Sciatic nerve (tissue), 2 donors: ENCODE measurements at places on chromosomes 2 and 18.

DNA sequence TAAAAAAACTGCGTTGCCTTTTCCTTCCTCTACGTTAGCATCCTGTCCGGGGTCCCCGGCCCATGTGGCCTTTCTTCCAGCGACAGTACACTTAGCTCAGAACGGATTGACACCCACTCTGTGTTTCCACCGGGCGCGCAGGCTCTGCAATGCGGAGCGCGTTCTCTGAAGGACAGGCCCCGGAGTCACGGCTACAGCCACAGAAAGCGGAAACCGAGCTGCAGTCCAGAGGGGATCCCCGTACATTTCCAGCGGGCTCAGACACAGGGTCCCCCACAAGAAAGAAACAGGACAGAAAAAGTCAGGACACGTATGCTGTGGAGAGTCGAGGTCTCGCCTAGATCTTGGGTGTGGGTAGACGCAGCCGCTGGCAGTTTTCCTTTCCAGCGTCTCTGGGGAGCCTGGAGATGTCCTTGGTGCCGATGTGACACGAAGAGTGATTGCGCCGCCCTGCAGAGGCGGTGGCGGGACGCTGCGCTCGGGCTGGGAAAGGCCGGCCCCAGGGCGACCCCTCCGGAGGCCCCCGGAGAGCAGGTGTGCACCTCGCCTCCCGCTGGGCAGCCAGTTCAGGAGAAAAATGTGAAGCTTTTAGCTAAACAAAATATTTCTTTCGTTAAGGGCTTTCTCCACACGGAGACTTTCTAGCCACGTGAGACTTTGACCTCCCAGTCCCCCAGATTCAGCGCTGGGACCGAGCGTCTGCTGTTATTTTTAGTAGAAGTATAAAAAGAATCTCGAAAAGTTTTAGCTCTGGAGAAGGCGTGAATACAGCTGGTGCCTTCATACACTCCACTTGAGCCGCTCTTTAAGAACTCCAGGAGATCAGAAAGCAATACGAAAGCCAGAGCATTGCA lies 1.3 kb upstream of the ACKR3 start:
- peak; percentile 78 for DNase-seq

DNA sequence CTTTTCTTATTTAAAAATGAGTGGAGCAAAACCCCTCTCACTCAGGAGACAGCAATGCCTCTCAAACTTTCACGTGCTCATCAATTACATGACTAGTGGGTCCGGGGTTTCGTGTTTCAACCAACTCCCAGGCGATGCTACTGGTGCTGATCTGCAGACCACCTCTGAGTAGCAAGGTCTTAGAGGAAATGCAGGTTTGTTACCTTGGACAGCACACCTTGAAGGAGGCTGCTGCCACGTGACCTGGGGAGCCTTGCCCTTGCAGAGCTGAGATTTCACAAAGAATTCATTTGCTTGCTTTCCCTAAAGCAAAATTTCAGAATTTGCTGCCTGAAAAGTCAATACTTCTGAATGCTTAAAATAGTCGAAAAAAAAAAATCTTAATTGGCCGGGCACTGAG lies 32.4 kb downstream of the SMIM21 start:
- no peak for DNase-seq

DNA sequence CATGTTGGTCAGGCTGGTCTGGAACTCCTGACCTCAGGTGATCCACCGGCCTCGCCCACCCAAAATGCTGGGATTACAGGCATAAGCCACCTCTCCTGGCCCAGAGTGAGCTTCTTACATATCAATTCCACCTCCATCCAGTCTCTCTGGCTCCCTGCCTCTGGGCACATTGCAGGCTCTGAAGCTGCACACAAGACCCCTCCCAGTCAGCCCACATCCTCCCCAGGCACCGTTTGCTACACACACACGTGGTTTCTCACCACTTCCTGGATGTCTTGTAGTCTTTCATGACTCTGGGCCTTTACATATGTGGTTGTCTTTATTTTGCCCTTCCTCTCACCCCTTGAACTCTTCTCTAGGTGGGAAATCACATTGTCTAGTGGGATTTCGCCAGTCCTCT lies 64.0 kb upstream of the CABLES1 start:
- peak; percentile 61 for DNase-seq

- no peak for DNase-seq
Observed at GRCh38 chr2:147365622-147366021, 479.2 kb upstream of the ACVR2A start.

- no peak for DNase-seq
Observed at GRCh38 chr18:23740105-23740830, 51.0 kb downstream of the LAMA3 start.

DNA sequence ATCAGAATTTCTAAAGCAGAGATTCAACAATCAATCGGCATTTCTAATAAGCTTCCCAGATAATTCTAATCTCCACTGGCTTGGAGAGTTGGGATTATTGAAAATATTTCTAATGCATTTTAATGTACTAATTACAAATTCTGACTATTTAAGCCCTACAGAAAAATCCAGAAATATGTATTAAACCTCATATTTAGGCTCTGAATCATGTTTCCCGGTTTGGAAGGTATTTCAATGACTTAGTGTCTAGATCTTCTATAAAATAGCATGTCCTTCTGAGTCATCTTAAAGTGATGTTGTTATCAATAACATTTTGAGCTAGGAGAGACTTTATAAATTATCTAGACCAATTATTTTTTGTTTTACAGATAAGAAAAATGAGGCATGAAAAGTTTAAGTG lies 258.8 kb upstream of the NRXN1 start:
- no peak for DNase-seq

- DNase-seq: no peak
Observed at GRCh38 chr2:227204452-227204851, 40.0 kb downstream of the COL4A3 start.

GRCh38 chr2:121947674-121948073 lies 192.2 kb downstream of the TSN start:
- DNase-seq: no peak

GRCh38 chr18:23077493-23078256 lies 57.6 kb upstream of the CABLES1 start:
- DNase-seq: no peak

GRCh38 chr2:218028562-218029348 lies 26.0 kb upstream of the TNS1 start:
- no peak for DNase-seq

GRCh38 chr2:240919786-240920782 lies 13.9 kb downstream of the CROCC2 start:
- DNase-seq: peak; percentile 58

GRCh38 chr2:219038600-219038999 lies 2.7 kb downstream of the CFAP65 start:
- DNase-seq: no peak

- DNase-seq: no peak
Observed at GRCh38 chr2:228040995-228041394, 140.5 kb downstream of the SPHKAP start.

DNA sequence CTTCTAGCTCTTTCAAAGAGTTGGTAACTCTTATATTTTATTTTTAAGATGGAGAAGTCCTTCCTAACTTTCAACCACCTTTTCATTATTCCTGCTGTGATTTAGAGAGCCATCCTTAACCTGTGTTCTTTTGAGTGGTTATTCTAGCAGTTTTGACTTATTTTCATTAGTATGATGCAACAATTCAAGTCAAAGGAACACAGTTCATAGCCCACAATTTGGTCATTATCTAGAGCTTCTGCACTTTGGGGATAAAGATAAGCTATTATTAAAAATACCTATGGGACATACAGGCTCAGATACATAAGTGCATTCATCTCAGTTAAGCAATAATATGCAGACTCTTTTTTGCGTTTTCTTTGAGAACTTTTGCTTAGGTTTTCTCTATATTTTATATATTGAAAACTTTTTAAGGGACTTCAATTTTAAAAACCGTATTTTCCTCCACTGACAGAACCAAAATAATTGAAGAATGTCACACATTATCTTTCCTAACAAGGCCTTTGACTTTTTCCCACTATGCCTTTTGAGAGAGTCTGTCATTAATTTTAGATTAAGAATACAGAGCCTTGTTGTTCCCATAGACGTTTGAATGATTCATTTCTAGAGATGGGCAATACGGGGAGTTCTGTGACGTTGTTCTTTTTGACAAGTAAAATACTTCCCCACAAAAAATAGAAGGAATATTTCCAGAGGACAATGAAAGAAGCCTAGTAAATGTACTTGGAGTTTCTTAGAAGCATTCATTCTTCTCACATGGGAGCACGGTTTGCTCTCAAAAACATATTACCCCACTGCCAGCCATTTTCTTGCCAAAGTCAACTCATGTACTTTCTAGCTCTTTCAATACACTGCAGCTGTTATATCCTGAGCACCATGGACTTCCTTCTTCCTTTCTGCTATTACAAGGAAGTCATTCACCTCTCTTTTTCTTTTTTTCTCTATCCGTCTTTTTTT lies 42.9 kb upstream of the RASGRP3 start:
- DNase-seq: no peak

- no peak for DNase-seq
Observed at GRCh38 chr2:37350034-37350433, 5.6 kb downstream of the QPCT start.

DNA sequence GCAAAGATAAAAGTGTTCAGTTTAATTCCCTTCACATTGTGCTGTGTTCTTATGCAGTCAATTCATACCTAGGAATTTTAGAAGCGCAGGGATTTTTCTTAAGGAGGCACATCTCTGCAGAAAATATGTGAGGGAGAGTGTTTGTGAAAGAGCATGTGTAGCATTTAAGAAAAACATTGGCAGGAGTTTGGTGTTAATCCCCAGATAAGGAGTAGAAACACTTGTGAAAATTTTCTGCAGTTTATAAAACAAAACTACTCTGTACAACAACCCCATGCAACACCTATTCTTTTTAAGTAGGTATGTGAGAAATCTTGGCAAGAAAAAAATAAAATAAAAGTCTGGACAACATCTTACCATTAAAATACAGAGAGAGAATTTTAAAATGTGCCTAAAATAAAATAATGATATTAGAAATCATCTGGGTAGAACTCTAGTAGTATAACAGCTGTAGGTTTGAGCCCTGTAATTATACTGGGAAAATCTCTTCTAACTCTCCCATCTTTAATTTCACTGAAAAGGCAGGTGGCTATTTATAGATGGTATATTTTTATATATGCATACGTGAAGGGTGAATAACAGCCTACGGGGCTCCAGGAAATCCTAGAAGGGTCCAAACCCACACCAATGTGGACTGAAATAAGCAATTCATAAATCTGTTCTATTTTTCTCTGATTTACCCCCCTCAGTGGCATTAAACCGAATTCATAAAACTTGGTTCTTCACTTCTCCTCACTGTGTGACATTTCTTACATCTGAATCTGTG lies 6.6 kb downstream of the FZD7 start:
- no peak for DNase-seq

DNA sequence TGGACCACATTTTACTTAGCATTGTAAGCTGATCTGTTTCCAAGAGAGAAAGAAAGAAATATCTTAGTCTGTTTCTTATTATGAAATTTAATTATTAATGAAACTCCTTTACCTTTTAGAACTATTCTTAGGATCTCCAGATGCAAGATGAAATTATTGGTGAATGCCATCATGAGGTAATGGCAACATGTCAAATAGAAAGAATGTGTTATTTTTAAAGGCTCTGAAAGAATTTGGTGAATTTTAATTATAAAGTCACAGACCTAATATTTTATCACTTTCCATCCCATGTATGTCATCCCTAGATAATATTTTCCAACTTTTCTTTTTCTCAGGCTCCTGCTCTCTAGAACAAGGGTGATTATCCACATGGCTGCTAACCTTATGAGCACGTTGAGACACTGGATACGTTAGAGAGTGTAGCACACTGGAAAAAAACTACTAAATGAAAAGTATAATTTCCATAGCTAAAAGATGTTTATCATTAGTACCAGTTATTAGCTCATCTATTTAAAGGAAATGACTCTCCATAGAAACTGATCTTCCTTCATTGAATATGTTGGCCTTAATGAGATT lies 95.2 kb upstream of the SCG2 start:
- DNase-seq: no peak

DNA sequence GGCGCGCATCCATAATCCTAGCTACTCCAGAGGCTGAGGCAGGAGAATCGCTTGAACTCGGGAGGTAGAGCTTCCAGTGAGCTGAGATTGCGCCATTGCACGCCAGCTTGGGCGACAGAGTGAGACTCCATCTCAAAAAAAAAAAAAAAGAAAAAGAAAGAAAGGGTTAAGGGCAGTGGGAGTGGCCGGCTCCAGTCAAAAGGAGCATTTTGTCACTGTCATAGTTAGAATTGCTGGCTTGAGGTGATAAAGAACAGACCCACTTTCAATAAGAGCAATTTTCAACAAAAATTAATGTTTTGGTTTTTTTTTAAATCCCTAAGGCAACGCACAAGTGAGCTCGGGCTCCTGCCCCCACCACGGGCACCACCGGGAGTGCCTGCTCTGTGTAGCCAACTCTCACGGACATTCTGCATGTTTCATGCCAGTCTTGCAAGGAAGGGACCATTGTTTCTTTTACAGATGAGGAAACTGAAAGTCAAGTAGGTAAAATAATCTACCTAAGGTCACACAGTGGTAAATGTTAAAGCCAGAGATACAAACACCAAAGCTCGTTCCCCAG lies 8.5 kb downstream of the CIB4 start:
- DNase-seq: no peak

GRCh38 chr2:38174646-38175423 lies 98.9 kb upstream of the CYP1B1 start:
- no peak for DNase-seq

DNA sequence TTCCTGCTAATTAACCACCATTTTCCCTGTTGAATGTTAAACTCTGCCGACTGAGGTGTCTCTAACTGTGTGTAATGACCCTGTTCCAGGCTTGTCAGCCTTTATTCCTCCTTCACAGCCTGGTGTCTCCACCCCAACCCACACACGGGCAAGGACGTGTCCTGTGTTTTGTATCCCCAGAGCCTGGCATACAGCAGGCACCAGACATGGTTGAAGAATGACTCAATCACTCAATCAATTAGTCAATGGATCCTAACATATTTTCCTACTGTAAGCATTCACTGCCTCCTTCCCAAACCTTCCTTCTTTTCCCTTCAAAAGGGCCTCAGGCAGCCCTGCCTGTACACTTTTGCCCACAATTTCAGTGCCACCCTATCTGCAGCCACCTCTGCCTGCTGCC lies 2.7 kb upstream of the TNS1 start:
- DNase-seq: no peak

DNA sequence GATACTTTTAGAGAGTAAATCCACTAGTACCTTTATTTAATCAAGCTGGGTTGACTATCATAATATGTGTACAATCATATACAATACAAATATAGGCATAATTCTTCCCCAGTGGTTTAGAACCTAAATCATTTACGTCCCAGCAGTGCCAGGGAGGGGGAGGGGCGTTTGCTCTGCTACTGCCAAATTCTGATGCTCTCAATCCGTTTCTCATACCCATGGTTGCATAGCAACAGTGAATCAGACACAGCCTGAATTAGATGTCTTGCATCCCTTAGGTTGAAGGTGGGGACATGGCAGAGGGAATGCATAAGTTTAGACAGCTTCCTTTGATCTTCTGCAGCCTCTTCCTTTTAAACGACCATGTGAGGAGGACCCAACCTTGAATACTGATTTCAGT lies 135.4 kb downstream of the ABCA12 start:
- DNase-seq: no peak

- DNase-seq: no peak
Observed at GRCh38 chr18:25454730-25455129, 102.8 kb upstream of the ZNF521 start.
